ENCODE measurements at places on chromosomes 11 and 22.

DNA sequence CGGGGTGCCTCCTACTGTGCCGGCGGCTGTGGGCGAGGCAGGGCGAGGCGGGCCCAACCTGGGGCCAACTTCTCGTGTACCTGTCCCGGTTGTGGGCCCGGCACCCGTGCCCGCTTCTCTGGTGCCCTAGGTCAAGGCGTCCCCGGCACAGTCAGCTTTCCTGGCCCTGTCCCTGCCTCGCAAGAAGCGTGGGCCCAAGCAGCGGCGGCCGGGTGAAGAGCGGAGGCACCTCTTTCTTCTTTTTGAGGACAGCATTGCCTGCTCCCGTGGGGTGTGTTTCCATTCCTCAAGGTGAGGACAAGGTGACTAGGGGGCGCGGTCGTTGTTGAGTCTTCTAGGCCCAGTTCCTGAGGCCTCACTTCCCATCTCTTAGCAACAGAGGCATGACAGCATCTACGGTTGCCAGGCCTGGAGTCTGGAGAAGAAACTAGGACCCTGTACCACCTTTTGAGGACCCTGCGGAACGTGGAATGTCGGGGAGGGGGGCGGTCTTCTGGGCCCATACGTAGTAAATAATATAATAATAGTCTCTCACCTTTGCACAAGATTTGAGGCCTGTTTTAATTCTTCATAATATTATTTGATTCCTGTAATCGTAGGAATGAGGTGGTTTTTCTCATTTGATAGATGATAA, 418 bp downstream of the ACO2 start:
- DNase-seq, result peak; percentile 31

- DNase-seq, result peak; percentile 53
Measured at GRCh38 chr22:40620464-40621046, 16.0 kb downstream of the MRTFA start.

GRCh38 chr11:117915672-117916235, 13.4 kb downstream of the TMPRSS13 start:
- DNase-seq, result no peak

DNA sequence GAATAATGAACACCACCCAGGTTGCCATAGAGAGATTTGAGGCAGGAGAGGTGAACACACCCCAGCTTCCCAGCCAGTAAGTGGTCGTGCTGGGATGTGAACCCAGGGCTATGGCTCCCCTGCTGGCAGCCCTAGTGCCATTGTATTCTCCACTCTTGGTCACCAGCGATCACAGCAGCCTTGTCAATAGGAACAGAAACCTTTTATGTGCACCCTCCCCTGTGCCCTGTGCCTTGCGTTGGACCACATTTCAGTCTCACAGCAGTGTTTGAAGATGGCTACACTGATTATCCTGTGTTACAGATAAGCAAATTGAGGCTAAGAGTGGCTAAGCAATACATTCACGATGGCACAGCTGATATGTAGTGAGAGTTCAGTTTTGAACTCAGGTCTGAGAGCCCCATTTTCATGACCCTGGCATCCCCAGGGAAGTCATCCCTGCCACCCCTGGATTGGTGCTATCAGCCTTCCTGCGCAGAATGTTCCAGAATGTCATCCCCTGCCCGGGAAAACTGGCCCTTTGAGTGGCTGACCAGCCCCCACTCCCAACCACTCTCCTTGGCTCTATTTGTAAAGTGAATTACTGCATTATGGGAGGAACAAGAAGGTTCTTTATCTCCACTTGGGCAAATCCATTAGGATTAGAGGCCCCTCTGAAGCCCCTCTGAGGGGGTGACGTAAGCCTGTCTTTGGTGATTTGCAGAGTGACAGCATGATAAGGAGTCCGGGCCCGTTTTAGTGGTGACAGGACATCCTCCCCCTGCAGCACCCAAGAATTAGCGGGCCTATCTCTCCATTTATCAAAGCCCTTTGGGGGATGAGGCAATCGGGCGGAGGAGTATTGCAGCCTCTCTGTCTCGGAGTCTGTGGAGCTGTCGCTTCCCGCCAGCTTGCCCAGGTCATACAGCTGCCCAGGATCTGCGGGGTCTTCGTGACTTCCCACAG, 30.9 kb downstream of the SMIM38 start:
- DNase-seq, result no peak

DNA sequence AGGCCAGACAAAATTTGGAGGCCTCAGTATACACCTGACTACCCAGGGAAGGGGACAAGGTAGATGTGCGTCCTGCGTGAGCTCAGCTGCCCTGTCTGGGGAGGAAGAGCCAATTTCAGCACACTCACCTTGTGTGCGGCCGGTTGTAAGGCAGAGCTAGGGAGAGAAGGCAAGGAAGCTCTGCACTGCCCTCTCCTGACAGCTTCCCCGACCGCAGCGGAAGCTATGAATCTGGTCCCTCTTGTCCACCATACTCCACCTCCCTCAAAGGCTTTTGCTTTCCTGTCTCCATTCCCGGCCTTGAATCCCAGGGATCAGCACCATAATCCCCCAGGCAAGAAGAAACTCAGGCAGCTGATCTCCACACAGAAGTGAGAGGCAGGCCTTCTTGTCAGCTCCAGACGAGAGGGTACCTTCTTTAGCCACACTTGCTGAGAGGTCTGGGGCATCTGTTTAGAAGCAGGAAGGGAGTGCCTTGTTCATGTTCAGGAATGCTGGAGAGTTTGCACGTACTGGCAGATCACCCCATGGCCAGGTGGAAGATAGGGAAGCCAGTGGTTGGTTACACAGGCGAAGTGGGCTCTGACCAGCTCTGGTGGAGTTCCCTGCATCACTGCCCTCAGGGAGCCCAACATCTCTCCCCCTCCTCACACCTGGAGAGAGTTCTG, 62.5 kb downstream of the FEZ1 start:
- DNase-seq, result peak; percentile 15

DNA sequence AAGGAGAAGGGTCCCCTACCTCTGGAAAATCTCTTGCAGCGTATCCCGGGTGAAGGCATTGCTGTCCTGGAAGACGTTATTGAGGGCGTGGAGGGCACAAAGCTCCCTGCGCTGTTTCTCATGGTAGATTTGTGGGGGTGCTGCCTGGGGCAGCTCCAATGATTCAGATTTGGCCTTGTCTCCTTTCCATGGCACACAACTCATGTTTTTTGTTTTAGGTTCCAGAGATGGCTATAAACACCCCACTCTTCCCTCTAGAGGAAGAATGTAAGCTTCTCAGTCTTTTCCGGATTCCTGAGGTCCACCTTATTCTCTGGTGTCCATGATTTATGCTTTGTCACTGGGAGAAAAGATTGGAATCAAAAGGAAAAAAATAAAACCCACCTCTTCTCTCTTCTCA, 959 bp downstream of the JOSD1 start:
- no peak for DNase-seq

DNA sequence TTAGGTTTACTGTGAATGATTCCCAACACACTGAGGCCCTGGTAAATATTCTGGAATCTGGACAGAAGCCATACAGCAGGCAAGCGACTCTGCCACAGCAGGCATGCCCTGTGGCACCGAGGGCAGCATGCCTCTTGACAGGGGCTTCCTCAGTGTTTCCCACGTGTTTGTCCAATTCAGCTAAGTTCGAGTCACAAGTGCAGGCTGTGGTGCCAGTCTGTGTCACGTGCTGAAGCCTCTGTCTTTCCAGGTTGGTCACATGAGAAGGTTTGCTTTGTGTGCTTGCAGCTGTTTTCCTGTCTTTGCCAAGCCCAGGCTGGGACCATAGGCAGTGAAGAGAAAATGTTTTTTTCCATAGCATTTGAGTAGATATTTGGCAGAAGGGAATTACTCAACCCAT, 2.4 kb upstream of the PPFIBP2 start:
- no peak for DNase-seq

GRCh38 chr11:119297938-119298337, 19.0 kb downstream of the MCAM start:
- DNase-seq, result no peak

GRCh38 chr22:46851311-46851710, 88.9 kb downstream of the TBC1D22A start:
- DNase-seq, result no peak

DNA sequence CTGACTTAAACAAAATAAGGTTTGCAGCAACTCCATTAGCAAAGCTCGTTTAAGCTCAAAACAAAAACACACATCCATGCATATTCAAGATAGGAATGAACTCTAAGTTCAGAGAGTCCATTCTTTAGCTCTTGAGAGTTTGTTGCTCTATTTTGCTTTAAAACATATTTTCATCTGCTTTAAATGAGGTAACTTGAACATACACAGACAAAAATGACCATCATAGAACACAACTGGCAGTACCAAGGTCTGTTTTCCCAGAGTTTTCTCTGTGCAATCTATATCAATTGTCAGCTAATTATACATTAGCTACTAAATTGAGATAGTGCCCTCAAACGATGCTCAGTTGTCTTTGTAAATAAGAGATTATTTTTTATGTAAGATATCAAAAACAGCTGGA, 423.2 kb upstream of the ANO3 start:
- DNase-seq, result no peak

- no peak for DNase-seq
Measured at GRCh38 chr11:130606781-130607511, 158.5 kb downstream of the ADAMTS15 start.

GRCh38 chr11:93542811-93543229, 371 bp downstream of the SMCO4 start:
- no peak for DNase-seq

DNA sequence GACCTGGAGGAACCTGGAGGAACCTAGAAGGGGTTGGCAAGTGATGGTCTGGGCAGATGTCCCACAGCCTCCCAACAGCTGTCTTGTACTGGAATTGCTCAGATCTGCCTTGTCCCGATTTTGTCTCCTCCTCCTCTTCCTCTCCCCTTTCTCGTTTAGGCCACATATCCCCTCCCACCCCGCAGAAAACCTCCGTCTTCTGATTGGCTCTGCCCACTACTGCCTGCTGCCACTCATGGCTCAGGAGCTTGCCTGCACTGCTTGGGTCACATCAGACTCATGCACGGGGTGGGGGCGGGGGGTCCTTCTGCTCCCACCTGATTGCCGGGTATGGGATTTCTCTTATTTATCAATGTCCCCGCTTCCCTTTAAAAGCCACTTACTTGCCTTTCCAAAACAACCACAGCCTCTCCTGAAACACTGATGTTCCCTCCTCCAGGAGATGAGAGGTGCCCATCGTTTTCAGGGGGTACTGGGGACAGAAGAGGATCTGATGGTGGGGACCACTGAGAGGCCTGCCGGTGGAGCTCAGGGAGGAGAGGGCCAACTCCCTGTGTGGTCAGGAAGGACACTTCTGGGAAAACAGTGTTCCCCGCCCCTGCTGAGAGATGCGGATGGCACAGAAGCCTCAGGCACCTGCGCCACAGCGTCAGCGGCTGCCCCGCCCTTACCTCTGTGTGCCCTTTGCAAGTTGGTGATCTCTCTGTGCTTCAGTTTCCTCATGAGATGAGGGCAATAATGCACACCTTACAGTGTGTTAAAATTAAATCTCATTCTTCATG, 14.7 kb downstream of the TOM1 start:
- no peak for DNase-seq

GRCh38 chr22:22450343-22450839, 58.2 kb downstream of the ZNF280B start:
- DNase-seq, result peak; percentile 87

DNA sequence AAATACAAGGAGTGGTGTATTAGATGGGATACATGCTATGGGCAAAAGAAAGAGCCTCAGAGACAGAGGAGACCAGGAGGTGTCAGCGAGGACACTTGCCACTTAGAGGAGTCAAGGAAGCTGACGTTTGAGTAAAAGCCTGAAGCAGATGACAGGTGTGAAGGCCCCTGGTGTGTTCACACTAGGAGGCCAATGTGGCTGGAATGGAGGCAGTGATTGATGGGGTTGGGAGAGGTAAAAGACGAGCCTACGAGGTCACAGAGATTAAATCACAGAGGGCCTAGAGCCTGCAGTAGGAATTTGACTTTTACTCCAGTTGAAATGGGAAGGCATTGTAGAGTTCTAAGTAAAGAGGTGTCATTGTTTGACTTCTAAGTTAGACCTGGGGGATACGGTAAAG, 12.0 kb upstream of the GDPD5 start:
- no peak for DNase-seq

- peak; percentile 12 for DNase-seq
Measured at GRCh38 chr22:23137905-23138561, 3.8 kb downstream of the RSPH14 start.

DNA sequence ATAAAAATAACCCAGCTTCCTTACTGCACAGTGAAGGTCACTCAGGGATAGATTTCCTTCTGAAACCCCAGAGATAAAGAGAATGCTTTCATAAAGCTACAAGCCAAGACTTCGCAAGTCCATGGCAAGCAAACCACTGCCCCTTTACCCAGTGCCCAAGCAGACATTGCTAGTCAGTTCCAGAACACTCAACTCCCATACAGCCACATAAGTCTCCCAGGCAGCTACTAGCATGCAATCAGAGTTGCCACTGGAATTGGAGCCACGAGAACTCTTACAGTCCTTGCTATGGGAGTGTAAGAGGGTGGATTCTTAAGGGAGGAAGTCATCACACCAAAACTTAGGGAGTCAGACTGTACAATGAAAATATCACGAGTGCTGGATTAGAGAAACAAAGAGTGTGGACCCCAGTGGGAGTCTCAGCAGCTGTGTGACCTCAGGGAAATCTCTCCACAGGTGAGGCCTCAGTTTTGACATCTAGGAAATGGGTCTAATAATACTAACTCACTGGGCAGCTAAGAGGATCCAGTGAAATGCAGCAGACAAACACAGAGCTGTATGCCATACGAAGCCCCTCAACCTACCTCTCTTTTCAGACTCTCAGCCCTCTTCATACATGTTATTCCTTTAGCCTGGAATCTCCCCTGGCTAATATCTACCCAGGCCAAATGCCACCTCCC, 526.6 kb downstream of the MN1 start:
- no peak for DNase-seq

DNA sequence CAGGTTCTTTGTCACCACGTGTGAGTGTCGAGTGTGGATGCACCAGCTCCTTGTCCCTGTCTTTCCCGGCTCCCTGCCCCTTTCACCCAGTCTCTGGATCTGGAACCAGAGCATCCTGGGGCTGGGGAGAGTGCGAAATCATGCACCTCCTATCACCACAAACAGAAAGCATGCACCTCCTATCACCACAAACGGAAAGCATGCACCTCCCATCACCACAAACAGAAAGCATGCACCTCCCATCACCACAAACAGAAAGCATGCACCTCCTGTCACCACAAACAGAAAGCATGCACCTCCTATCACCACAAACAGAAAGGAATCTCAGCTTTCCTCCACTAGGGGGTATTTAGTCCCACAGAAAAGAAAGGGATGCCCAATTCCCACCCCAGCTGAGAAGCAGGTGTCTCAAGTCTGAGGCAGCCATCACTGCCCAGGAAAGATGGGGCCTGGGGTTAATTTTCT, 5.9 kb upstream of the GLB1L3 start:
- DNase-seq, result no peak

DNA sequence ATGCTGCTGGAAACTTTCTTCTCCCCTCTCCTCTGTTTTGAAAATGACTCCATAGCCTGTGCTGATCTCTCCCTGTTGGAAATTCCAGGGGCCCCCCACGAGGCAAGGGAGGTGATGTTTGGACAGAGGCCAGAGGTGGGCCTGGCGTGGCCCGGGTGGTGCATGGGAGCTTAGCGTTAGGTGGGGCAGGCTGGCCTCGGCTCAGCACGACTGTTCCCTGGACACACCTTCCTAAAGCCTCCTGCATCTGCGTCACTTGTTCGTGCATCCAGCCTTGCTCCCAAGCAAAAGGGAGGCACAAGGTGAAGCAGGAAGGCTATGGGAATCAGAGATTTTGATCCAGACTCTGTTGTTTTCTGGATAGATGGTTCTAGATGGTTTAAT, 135.2 kb downstream of the CEP164 start:
- DNase-seq, result no peak
